ENCODE measurements at places on chromosomes 7 and 10. TPM values are rescaled to one million over a fixed set of nuclear protein-coding genes. Genes with fewer than 3 reads are reported as not detected.

Gene SLIT1
- total RNA-seq = 0.52 TPM

Gene LIPK
- total RNA-seq = not detected

Gene TRIM8
- 86.3 TPM for total RNA-seq

Gene LIPJ
- 0.21 TPM for total RNA-seq

Gene SPDYE9
- not detected for total RNA-seq

Gene PLAC9
- 3.8 TPM for total RNA-seq

Gene PON1
- total RNA-seq = not detected

Gene MMD2
- total RNA-seq = not detected

Gene UBE3C
- 55.7 TPM for total RNA-seq

Gene FRMD4A
- 70.9 TPM for total RNA-seq

Gene THSD7A
- total RNA-seq = 5.1 TPM

Gene KCND2
- 0.80 TPM for total RNA-seq

Gene OPALIN
- total RNA-seq = not detected

Gene OGA
- 172 TPM for total RNA-seq

Data from spleen (tissue), 13 donors.